ENCODE measurements at places on chromosomes 2 and 18. TPM values are rescaled to one million over a fixed set of nuclear protein-coding genes. Genes with fewer than 3 reads are reported as not detected.

DNA sequence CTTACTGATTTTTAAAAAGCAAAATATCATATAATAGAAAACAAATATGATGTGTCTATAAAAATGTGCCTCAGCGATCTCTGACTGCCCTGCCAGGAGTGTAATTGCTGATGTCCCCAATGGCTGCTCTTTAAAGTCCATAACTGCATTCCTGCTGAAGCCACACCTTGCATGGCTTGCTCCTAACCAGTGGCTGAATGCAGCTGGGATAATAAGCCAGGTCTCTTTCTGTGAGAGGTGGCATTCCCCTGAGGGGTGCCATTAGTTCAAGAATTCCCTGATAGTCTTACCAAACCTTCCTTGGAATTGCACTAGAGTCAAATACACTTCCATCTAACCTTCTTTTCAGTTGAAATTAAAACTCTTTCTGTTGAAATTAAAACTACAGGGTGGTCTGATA, 125.8 kb upstream of the ZNF804A start:
- DNase-seq, result no peak

- DNase-seq, result no peak
Measured at GRCh38 chr2:239226677-239227581, 173.9 kb downstream of the HDAC4 start.

- DNase-seq, result no peak
Measured at GRCh38 chr2:109633284-109633961, 19.3 kb downstream of the SOWAHC start.

- no peak for DNase-seq
Measured at GRCh38 chr18:55249550-55249949, 290.3 kb upstream of the CCDC68 start.

DNA sequence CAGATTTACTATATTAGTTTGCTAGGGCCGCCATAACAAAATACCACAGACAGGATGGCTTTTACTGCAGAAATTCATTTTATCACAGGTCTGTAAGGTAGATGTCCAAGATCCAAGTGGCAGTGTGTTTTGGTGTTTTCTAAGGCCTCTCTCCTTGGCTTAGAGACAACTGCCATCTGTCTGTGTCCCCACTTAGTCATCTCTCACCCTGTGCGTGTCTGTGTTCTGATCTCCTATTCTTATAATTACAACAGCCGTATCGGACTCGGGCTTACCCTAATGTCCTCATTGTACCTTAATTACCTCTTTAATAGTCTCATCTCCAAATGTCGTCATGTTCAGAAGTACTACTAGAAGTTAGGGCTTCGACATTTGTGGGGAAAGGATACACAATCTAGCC, 362.3 kb upstream of the CDH19 start:
- no peak for DNase-seq

- DNase-seq, result no peak
Measured at GRCh38 chr2:43452318-43452731, 143.5 kb downstream of the THADA start.

- DNase-seq, result peak; percentile 46
Measured at GRCh38 chr2:234840336-234840735, 111.5 kb upstream of the SH3BP4 start.

GRCh38 chr2:96955762-96956161, 30.6 kb downstream of the FAM178B start:
- DNase-seq, result no peak

DNA sequence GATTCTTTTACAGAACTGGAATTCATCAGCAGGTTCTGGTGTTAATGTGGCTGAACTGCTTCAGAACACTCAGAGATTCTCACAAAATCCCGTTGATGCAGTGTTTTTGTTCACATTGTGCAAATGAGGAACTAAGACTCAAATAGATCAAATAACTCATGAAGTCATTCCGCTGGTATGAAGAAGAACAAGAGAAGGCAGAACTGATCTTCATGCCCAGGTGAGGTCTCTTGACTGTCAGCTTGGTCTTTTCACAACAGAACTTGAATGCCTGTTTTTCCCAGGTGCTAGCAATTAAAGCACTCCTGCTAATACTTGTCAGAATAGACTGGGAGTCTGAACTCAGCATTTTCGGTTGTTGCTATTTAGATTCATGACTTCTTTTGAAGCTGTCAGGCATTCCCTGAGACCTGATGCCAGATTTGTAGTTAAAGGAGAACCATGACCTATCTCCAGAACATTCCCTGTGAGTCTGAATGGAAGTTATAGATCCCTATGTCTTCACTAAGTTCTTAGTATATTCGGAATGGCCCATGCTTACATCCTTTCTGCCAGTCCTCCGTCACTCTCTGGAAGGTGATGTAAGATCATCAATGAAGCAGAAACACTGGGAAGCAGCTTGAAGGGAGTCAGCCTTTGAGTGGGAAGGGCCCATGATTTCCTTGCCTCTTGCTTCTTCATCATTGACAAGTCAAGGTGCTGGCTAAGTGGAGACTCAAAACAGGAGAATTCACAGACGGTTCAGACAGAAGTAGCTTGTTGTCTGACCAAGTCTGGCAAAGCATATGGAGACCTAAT, 155.7 kb downstream of the MTCL1 start:
- no peak for DNase-seq

DNA sequence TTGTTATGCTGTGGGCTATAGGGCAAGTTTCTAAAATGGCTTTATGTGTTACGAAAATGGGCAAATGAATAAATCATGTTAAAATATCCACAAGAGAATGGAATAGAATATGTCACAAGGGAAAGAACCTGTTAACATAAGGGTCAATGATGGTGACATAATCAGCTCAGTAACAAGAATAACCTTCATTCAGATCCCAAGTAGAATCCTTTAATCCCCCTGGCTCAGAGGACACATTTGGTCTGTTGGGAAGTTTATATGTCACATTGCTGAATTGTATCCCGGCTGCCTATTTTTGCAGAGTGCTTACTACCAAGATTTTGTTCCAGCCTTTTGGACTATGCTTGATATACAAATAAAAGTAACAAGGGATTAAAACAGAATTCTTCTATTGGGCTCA, 13.1 kb upstream of the LGALSL start:
- DNase-seq, result no peak

The EPB41L5 gene
- 13.1 TPM for total RNA-seq

The KLHL29 gene
- 1.3 TPM for total RNA-seq

The CABLES1 gene
- total RNA-seq, result 20.4 TPM

The GAL3ST2 gene
- not detected for total RNA-seq

The MORN2 gene
- 12.8 TPM for total RNA-seq

The GATA6 gene
- total RNA-seq, result 59.6 TPM

The CCDC141 gene
- 97.5 TPM for total RNA-seq

The RPIA gene
- total RNA-seq, result 13.7 TPM

All from left cardiac atrium (tissue), 4 donors.